ENCODE measurements at places on chromosomes 16 and 17.
A peak's percentile ranks its signal among the peaks of the same experiment; 100 is the strongest.

GRCh38 chr17:82876602-82877379 lies 37.0 kb upstream of the ZNF750 start:
- DNase-seq: no peak

DNA sequence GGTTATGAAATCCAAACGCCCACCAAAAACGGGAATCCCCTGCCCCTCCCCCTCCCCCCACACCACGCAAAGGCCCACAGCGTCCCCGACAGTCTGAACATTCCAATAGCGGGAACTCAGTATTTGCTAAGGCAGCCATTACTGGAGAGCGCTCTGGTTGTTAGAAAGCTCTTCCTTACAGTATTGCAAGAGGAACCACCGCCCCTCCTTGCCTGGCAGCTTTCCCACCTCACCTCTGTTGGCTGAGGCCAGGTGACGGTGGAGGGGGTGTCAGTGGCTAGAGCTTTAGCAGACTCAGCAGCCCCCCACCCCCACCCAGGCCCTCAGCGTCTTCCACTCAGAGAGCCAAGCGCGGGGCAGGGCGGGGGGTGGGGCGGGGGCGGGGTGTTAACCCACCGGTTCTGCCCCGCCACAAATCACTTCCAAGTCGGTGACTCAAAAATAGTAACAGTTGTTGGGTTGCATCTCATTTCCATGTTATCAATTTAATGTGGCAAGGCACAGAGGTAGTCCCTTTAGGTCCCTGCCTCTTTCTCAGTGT lies 2.2 kb upstream of the PLEKHH3 start:
- DNase-seq: peak; percentile 85

- no peak for DNase-seq
These were observed 27.7 kb upstream of the BCO1 start for GRCh38 chr16:81210807-81211206.

DNA sequence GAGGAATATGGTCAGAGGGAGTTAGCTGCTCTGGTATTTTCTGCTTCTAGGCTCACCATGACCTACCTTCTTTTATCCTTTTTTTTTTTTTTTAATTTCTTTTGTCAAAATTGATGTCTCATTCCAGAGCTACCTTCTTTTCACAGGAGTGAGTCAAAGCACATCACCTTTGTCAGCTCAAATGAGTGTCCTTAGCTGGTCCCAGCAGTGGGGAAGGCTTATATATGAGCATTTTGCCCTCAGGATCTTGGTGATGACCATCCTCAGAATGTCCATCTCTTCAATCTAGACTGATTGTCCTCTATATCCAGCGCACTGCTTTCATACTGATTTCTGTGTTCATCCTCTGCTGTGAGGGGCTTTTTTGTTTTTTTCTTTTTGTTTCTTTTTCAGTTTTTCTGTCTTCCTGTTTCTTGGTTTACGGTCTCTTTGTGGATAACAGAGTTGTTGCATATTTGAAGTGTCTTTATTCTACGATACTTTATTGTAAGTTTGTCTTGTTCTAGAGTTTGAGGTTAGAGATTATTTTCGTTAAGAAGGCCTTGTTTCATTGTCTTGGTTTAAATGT lies 24.9 kb downstream of the CBFB start:
- no peak for DNase-seq

GRCh38 chr17:42288803-42289610 lies 709 bp downstream of the STAT5A start:
- DNase-seq: no peak

- DNase-seq: no peak
These were observed 98.5 kb downstream of the METRNL start for GRCh38 chr17:83177611-83178532.

DNA sequence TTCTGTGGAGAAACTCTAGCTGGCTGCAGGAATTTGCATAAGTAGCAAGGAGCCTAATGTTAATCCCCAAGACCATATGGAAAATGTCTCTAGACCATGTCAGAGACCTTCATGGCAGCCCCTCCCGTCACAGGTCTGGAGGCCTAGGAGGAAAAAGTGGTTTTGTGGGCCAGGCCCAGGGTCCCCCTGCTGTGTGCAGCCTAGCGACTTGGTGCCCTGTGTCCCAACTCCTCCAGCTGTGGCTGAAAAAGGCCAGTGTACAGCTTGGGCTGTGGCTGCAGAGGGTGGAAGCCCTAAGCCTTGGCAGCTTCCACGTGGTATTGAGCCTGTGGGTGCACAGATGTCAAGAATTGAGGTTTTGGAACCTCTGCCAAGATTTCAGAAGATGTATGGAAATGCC lies 306.9 kb upstream of the CA10 start:
- DNase-seq: no peak

GRCh38 chr16:66409156-66409555 lies 17.9 kb upstream of the BEAN1 start:
- no peak for DNase-seq

- no peak for DNase-seq
These were observed 4.0 kb downstream of the SRRM2 start for GRCh38 chr16:2756288-2757015.

DNA sequence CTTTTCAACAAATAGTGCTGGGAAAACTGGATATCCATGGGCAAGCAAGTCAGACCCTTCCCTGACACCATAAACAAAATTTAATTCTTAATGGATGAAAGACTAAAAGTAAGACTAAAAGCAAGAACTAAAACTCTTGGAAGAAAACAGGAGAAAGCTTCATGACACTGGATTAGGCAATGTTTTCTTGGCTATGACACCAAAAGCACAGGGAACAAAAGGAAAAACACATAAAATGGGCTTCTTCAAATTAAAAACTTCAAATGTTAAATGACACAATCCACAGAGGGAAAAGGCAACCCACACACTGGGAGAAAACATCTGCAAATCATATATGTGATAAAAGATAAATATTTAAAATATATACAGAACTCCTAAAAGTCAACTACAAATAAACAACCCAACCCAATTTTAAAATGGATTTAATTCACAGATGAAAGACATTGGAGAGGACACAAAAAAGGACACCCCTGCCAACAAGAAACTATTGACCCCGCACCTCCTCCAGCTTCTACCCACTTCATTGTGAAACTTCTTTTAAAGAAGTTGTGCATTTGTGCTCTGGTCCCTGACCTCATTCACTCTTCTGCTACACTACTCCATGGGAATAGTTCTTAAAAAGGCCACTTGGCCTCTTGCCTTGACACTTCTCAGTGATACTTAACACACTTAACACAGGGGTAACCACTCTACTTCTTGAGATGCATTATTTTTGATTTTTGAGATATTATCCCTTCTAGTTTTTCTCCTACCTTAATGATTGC lies 80.3 kb downstream of the TRIM37 start:
- no peak for DNase-seq

DNA sequence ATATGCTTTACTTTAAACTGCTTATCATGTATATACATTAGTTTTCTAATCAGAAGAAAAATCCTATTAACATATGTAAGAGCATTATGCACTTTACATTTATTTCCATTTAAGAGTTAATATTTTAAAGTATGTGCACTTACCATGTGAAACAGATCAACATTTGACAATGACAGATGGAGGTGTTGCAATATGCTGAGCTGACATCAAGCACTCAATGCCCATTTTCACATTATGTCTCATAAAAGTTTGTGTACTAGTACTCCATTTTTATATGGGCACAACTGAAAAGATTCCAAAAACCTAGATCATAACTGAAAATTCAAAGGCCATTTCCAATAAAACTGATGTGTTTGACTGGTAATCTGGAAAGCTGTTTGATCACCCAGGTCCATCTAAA lies 420.9 kb upstream of the SOX9 start:
- DNase-seq: no peak

Measured in Caki2 (cell line).